Tibial artery (tissue), 4 donors: ENCODE measurements at places on chromosomes 7 and 10.
A peak's percentile ranks its signal among the peaks of the same experiment; 100 is the strongest.

- no peak for DNase-seq
Measured at GRCh38 chr7:14604606-14605005, 297.9 kb downstream of the DGKB start.

DNA sequence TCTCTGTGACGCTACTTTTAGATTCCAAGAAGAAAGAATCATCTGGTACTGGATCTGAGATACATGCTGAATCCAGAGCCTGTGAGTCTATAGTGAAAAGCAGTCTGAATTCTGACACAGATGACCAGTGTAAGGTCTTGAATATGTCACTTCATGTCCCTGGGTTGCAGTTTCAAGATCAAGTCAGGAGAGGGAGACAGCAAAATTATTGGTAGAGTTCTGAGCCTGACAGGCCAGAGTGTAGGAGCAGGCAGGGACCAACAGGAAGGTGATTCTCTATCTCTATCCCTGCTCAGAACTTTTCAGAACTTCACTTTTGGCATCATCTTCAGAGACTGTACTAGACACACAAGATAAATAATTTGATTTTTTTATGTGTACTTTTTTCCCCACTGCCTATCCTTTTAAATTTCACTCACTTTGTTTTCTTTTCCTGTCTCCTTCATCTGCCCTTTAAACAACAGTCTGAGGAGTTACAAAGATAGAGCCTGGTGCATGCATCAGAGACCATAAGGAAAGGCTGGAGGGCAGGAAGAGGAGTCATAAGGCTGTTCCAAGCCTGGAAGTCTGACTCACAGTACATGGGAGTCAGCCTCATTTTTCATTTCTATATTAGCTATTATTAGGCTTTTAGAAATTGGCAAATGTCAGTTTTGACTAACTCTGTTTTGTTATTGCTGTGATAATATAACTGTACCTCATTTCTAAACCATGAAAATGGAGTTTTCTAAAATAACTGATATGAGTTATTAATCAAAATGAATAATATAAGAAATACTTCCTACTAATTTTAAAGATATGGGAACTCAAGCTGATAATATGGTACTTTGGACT, 120.2 kb upstream of the TMEM229A start:
- DNase-seq, result no peak

DNA sequence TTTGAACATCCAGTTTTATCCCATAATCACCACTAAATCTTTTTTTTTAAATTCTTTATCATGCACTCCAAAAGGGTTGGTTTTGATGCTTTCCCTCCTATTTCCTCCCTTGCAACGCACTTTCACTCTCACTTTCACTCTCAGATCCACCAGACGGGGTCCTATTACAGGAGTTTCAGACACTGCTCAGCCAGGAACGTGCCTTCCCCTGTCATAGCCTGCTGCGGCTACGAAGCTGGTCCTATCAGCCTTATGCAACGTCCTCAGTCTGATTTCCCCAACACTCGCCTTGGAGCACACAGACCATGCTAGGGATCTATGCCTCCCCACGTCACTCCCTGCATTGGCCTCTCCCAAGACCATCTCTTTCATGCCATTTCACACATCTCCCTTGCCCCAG, 23.4 kb downstream of the ZPBP start:
- DNase-seq, result no peak

DNA sequence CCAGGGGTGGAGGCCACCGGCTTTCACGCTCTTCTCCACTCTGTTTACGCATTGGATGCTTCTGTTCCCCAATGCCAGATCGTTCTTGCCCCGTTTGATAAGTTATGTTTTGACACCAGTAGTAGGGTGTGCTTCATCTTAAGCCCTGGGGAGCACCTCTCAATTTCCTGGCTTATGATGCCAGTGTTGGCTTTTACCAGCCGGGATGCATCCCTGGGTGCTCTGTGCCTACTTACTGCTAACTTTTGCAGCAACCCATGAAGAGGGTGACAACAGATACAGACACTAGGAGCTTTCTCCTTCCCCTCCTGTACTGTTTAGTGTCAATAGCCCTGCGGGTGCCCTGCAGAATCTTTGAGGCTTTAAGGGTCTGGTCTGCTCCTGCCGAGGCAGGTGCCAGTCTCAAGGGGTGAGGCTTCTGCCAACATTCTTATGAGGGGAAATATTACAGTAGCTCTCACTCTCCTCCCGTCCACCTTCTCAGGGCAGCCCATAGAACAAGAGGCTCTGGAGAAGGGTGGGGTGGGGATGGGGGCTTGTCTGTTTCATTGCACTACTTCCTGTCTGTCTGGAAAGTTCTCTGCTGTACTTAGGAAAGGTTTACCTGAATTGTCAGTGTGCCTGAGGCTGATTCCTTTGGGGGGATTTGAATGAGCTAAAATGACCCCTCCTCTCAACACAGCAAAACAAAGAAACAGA, 23.3 kb downstream of the ADCY1 start:
- no peak for DNase-seq

DNA sequence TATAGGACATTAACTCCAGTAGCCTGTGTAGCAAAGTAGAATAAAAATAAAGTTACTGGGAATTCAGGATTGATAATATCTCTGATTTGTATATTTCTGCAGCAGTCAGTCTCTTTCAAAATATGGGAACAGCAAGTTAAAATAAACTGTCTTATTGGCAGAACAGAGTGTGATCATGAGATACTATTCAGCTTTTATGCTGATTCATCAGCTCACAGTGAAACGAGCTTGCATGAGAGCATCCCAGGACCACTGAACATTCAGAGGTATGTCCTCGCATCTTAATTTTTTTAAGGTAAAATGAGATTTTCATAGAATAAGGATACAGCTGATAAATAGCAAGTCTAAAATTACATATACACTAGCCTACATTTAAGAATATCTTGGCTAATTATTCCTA, 282.5 kb upstream of the MYO3A start:
- DNase-seq, result no peak

- DNase-seq, result no peak
Measured at GRCh38 chr10:28822719-28823464, 145.6 kb downstream of the BAMBI start.

- peak; percentile 81 for DNase-seq
Measured at GRCh38 chr7:16668049-16668858, 22.3 kb downstream of the BZW2 start.

GRCh38 chr10:44981172-44982113, 2.8 kb upstream of the DEPP1 start:
- peak; percentile 71 for DNase-seq

DNA sequence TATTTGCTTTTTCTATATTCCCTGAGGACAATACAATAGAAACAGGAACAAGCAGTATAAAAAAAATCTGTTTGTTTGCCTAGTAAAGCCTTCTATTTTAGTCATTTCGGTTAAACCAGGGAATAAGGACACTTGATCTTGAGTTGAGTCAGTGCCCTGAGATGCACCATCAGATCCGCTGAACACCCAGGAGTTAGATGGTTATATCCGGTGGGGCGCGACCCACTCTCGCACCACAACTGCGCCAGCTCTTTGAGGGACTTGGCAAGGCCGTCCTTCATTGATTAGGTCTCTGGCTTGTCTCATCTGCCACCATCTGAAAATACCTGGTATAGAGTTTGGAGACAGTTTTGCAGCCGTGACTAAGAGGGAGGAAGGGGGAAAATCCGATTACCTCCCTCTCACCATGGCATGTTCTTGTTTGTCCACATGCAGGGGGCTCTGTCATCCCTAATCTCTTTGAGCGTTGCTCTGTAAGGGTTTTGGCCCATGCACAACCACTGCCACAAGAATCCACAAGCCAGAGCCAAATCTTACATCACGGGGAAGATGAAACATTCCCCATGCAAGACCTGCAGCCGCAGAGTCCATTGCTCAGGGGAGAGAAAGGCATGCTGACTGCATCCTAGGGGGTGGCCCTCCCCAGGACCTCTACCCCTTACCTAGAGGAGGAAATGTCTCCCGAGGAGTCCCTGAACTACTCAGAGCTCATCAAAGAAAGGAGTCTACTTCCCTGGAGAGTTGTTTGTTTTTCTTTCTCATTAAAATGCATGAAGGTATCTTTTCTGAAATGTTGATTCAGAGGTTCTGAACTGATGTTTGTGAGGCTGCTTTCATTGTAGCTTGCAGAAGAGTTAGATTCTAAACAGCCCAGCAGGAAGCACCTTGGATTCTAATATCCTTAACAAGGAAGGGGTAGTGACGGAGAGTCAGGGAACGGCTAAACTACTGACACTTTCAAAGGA, 101.6 kb upstream of the FAM171A1 start:
- DNase-seq, result peak; percentile 55

DNA sequence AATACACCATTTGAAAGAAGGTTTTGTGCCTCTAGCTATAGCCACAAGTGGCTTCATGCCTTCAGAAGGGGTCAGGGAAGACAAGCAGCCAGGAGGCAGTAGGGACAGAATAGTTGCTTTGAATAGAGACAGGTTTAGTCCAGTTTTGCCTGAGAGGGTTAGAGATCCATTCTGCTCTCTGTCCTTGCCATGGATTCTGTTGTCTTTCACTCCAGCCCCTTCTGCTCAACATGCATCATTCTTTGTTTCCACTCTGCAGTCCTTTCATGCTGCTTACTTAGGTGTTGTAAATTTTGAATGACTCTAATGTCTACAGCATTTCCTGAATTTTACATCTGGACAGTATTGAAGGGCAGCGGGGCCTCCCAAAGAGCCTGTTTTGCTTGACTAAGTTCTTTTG, 60.3 kb downstream of the CNTNAP2 start:
- DNase-seq, result no peak

DNA sequence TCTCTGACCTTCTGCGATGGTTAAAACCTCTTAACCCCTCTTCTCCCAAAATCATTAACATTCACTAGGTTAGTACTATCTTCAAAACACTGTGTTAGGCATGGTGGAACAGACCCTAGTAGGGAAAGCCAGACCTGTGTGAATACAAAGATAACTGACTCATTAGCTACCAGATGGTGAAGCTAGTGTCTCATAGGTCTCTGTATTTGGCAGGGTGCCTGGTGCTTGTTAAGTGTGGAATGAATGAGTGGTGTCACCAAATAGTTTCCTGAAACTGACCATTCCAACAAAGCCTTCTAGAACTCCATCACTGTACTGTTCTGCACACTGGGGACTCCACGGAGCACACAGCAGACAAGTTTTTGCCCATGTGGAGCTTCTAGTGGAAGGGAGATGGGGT, 27.7 kb upstream of the TM9SF3 start:
- no peak for DNase-seq

- DNase-seq, result no peak
Measured at GRCh38 chr10:108894402-108895301, 1028.7 kb downstream of the XPNPEP1 start.

- no peak for DNase-seq
Measured at GRCh38 chr10:116926426-116926825, 77.1 kb downstream of the ENO4 start.

DNA sequence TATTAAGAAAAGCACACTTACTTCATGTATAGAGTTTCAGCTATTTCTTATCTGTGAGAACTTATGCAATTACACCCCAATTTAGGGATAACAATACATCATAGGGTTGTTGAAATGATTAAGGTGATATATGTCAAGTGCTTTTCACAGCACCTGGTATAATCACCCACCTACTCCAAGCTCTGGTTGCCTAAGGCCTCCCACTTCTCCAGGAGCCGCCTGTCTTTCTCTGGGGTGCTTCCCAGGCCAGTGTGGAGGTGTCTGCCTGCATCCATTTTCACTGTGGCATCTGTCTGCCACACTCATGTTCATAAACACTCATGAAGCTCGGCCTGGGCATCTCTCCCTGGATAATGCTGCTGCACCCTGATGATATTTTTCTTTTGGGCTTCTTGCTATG, 250.3 kb downstream of the STK31 start:
- no peak for DNase-seq

GRCh38 chr10:23439961-23440889, 1.4 kb downstream of the OTUD1 start:
- peak; percentile 64 for DNase-seq

DNA sequence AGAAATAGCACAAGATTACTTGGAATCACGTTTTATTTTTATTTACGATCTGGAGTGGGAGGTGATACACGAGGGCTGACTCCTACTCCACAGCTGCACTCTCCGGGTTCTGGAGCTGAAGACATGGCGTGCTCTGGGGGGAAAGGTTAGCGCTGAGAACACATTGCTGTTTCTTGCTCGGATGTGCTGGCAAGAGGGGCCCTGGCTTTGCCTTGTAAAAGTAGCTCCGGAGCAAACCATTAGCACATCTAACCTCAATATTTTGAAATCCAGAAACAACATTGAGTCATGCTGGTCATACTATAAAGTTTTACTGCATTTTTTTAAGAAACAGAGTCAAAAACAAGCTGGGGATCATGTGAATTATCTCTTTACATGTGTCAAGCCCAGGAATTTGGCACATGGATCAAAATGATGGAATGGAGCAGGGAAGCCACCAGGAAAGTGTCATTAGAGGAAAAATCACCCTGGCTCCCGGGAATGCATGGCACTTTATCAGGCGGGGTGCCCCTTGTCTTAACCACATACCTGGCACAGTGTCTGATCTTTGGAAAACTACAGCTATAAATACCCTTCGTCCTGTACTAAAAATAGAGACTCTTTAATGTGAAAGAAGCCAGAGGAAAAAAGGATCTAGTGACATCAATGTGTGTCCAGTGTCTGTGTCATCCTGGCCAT, 31.6 kb upstream of the LYZL1 start:
- DNase-seq, result peak; percentile 91

- no peak for DNase-seq
Measured at GRCh38 chr7:27634671-27635493, 27.8 kb downstream of the HIBADH start.

- no peak for DNase-seq
Measured at GRCh38 chr10:60646966-60647796, 131.1 kb upstream of the CDK1 start.

DNA sequence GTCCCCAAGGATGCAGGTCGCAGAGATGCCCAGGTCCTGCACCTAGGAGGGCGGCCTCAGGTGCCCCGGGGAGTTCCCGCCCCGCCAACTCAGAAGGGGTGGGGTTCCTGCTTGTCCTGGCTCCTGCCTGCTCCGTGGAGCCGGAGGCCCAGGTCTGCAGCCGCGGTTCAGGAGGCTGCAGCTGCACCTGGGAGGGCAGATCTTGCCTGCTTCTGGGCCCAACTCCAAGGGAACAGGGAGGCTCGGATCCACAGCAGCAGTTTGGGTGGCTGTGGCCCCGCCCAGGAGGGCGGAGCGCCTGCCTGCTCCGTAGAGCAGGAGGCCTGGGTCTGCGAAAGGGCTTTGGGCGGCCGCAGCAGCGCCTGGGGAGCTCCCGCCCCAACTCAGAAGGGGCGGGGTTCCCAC, 108.2 kb upstream of the EGR2 start:
- DNase-seq, result no peak

DNA sequence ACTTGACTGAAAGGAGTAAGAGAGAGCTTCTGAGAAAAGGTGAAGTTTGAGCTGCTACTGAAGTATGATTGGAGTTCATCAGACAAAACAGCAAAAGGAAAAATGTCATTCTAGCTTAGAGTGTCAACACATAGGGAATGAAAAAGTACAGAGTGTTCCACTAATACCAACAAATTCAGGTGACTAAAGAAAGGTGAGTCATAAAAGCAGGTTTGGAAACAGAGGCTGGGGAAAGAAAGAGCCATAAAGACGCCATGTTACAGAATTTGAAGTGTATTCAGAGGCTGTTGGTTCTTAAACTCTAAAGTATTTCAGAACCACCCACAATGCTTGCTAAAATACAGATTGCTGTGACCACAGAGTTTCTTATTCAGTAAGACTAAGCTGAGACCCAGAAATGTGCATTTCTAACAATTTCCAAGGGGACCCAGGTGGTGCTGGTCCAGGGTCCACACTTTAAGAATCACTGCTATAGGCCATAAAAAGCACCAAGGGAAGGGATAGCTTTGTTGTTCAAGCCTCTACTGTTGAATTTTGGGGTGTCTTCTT, 143.1 kb downstream of the ELAPOR2 start:
- DNase-seq, result no peak
